Activated naive CD4-positive, alpha-beta T cell treated with Interleukin-2 at 50 U/mL for 16 hours (primary cell): ENCODE measurements at places on chromosomes 13 and 19.
A peak's percentile ranks its signal among the peaks of the same experiment; 100 is the strongest.

- no peak for DNase-seq
These were observed 174.6 kb downstream of the TDRD3 start for GRCh38 chr13:60571571-60571970.

GRCh38 chr13:81493144-81493543 lies 1152.2 kb upstream of the SPRY2 start:
- no peak for DNase-seq

DNA sequence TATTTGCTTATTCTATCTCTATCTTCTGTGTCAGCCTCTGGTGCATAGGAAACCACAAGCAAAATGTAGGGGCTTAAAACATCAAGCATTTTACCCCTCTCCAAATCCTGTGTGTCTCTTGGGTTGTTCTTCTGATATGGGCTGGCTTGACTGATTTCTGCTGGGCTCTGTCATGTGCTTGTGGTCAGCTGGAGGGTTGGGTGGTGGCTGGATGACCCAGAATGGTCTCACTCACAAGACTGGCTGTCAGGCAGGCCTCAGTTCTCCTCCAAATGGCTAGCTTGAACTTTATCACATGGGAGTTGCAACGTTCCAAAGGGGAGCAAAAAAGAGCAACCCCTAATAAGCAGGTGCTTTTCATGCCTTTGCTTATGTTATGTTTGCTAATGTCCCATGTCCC lies 9.6 kb upstream of the LYPD5 start:
- DNase-seq: no peak

- DNase-seq: no peak
These were observed 18.1 kb downstream of the NKPD1 start for GRCh38 chr19:45142726-45143110.

DNA sequence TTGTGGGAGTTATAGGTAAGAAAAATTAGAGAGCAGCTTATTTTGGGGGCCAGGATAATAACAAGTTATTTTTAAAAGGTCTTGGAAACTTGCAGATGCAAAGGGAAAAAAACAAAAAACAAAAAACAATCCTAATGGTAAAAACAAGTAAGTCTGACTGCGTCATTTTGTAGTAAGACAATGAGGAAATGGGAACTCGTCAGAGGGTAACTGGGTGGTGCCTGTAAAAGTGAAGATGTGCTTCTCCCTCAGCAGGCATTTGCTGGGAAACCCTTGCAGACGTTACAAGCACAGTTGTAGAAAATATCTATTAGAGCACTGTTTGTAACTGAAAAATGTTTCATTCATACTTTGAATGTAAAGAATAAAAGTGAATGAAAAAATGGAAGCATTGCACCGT lies 2.2 kb upstream of the TNFSF13B start:
- no peak for DNase-seq

- no peak for DNase-seq
These were observed 12.4 kb downstream of the PRR36 start for GRCh38 chr19:7861619-7862412.

GRCh38 chr13:26529441-26529840 lies 28.0 kb upstream of the WASF3 start:
- DNase-seq: no peak

- no peak for DNase-seq
These were observed 30.2 kb upstream of the ZNF331 start for GRCh38 chr19:53507523-53508442.

DNA sequence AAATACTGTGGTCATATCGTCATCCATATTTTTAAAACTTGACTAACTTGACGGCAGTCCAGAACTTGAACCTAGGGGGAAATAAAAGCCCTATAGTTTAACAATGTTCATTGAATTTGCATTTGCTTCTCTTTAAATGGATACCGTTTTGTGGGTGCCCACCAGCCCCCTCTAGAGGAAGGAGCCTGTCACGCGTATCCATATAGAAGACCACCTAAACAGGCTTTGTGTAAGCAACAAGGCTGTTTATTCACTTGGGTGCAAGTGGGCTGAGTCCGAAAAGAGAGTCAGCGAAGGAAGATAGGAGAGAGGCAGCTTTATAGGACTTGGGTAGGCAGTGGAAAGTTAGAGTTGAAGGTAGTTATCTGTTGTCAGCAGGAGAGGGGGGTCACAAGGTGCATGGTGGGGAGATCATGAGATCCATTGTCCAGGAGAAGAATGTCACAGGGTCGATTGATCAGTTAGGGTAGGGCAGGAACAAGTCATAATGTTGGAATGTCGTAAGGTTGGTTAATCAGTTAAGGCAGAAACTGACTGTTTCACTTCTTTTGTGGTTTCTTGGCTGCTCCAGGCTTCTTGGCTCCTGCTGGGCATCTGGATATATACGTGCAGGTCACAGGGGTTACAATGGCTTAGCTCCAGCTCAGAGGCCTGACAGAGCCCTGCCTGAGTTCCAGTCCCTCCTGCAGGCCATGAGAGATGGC lies 42.5 kb upstream of the ANKRD10 start:
- no peak for DNase-seq

GRCh38 chr13:96130818-96131340 lies 41.0 kb downstream of the HS6ST3 start:
- DNase-seq: no peak

DNA sequence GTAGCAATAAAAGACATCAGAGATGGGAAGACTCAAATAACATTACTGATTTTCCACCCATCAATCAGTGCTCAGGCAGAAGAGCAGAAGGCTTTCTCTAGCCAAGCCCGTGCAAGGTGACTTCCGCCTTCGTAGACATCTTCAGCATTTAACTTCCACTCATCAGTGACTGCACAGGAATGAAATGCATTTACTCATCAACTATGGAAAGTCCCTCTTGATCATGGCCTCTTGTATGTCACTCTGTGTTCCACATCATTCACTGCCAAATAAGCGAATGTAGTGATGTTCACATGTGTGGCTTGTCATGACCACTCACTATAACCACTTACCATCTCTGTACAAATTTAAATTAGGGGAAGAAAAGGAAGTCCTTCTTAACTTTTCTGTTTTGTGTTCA lies 49.4 kb downstream of the SACS start:
- DNase-seq: peak; percentile 27

DNA sequence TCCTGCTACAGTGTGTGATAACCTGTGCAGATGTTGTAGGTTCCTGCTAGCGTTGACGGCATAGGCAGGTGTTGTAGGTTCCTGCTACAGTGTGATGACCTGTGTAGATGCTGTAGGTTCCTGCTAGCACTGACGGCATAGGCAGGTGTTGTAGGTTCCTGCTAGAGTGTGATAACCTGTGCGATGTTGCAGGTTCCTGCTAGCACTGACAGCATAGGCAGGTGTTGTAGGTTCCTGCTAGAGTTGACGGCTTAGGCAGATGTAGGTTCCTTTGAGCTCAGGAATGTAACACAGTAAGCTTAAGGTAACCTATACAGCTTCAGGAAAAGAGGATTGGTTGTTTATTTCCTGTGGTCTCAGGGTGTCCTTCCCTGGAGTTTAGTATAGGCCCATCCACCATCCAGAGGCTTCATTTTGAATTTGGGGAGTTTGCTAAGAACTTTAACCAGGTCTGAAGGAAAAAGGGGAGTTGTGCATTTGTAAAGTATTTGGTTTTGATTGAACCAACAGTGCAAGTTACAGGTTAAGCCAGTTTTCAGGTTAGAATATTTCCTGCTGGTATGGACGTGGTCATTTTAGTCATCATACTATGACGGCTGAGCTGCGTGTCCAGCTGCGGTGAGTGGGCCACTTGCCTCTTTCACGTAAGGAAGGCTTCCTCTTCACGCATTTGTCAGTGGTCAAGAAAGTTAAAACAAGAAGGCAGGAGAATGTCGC lies 53.8 kb downstream of the ATP11A start:
- no peak for DNase-seq

DNA sequence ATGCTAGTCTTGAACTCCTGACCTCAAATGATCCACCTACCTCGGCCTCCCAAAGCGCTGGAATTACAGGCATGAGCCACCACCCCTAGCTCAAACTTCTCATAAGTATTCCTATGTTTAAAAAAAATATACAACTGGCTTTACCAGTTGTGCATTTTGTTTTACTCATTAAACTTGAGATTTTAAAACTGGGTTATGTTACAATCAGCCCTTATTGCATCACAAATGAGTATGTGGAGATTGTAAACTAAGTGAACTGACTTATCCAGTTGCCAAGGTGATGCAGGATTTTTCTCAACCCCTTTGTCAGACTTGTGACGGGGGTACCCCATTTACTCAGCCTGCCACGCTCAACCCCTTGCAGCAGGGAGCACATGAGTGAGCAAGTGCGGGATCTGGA lies 14.4 kb upstream of the GTF2F2 start:
- DNase-seq: no peak

- no peak for DNase-seq
These were observed 45.7 kb downstream of the TPP2 start for GRCh38 chr13:102642475-102642874.

- peak; percentile 61 for DNase-seq
These were observed 22.8 kb upstream of the CD70 start for GRCh38 chr19:6613711-6614110.

GRCh38 chr13:27533155-27533643 lies 82.8 kb upstream of the MTIF3 start:
- DNase-seq: peak; percentile 47

DNA sequence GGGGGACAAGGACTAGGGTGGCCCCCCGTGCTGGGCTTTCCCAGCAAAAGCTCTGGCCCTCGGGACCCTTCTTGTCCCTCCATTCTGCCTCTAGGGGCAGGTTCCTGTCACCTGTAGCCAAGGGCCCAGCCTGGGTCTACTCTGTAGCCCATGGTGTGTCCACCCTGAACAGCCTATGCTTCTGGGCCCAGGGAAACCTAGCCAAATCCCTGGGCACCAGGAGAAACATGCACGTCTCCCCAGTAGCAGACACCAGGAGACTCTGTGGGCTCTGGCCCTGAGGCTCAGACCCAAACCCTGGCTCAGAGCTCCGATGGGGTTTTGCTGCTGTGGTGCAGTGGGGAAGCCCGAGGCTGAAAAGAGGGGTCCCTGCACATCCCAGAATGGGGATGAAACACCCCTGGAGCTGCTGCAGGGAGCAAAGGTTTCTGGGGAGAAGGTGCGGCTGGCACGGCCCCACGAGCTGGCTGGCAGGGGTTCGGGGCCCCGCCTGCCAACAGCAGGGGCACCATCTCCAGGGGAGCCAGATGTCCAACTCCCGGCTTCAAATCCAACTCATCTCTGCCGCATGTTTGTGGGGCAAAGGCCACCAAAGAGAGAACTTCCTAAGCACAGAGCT lies 18.2 kb downstream of the CEBPG start:
- no peak for DNase-seq
